ENCODE measurements at places on chromosomes 1 and 21.

GRCh38 chr1:200178340-200178739, 150.8 kb downstream of the NR5A2 start:
- no peak for DNase-seq

- DNase-seq: no peak
Observed at GRCh38 chr1:233107130-233107660, 156.8 kb downstream of the NTPCR start.

DNA sequence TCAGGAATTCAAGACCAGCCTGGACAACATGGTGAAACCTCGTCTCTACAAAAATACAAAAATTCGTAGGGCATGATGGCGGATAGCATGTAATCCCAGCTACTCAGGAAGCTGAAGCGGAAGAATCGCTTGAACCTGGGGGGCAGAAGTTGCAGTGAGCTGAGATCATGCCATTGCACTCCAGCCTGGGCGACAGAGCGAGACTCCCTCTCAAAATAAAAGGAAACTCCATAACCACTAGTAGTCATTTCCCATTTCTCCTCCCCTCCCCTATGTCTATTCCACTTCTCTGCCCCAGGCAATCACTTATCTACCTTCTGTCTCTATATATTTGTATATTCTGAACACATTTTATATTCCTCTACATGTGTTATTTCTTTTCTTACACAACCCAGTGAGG, 4.0 kb upstream of the CEP350 start:
- no peak for DNase-seq

DNA sequence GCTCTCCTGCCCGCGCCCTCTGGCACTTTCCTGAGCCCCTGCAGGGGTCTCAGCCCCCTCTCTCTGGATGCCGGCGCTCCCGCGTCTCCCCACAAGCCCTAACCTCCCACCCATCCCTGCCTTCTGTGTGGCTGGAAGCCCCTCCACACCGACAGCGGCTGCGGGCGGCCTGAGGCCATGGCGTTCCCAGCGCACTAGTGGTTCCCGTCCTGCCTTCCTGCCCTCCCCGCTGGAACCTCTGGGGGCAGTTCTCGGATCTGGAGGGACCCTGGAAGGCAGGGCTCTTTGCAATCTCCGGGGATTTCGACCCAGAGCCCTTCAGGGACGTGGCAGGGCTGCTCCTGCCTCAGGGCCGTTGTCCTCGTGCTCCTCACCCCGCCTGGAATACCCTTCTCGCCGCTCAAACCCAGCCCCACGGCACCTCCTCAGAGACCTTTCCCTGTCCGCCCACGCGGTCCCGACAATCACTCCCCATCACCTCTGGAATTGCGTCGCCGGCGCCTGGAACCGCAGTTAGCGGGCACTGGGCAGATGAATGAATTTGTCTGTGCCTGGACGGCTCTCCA, 493 bp upstream of the ESPN start:
- DNase-seq: no peak

DNA sequence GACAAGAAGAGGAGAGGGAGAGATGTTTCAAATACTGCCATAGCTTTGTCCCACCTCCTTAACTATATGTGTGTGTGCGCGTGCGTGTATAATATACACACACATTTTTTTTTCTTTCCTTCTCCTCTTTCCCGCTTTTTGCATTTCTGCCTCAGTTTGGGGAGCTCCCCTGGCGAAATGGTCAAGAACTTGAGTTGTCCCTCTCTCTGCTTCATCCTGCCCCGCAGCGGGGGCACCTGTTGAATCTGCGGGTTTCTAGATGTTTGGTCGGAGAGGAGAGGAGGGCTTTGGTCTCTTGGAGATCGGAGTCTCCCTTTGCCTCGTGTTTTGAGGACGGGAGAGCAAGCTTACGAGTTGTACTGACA, 504 bp downstream of the SCCPDH start:
- no peak for DNase-seq

DNA sequence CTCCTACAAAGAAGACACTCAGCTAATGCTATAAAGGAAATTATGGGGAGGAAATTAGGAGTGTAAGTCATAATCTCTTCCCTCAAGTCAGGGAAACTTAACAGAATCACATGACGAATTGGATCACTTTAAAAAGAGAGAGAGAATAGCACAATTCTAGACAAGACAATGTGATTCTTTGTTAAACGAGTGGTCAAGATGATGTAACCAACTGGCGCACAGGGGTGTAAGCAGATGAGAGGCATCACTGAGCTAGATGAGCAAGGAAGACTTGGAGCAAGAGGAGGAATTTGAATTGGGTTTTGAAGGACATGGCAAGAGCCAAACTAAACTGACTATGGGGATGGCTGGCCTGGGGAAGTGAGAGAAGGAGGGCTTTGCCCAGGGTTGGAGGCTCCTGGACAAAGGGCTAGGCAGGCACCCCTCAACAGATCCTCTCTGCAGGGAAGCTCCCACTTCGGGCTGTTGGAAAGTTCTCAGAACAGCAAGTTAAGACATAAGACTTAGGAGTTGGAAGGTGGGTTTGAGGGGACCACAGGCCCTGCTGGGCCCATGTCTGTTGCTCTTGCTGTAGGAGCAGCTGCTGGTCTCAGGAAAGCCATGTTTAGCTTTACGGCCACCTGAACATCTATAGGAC, 123.9 kb upstream of the GRIK3 start:
- DNase-seq: no peak

GRCh38 chr1:202967684-202968281, 726 bp upstream of the CYB5R1 start:
- no peak for DNase-seq

DNA sequence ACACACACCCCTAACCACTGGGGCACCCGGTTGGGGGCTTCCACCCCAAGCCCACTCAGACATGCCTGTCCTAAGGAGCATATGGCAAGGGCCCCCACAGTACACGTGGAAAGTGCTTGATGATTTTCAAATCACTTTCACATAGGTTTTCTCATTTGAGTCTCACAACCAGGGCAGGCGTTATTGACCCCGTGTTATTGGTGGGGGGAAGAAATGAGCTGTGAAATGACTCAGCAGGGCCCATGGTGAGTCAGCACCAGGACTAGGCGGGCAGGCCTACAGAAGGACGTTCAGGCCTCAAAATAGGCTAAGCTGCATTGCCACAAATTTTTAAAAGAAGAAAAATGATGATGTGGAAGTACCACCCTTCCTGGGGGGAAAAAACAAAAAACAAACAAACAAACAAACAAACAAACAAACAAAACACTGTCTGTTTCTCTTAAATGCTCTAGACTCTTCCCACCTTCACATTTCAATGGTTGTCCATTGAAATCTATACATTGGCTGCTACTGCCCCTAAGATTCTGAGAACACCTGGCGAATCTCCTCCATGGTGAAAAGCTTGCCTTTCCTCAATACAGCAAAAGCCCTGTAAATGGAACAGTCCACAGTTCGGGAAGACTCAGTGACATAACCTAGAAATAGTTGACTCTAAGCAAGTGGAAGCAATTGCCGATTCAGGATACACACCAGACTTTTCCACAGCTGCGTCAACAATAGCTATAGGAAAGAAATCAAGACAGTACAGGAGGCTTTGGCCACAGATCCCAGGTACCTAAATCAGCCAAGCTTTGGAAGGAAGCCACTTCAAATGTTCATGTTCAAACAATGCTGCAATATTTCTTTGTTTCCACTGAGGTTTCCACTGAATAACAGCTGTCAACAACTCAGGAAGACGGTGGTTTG, 234.7 kb downstream of the TOMM20 start:
- no peak for DNase-seq

DNA sequence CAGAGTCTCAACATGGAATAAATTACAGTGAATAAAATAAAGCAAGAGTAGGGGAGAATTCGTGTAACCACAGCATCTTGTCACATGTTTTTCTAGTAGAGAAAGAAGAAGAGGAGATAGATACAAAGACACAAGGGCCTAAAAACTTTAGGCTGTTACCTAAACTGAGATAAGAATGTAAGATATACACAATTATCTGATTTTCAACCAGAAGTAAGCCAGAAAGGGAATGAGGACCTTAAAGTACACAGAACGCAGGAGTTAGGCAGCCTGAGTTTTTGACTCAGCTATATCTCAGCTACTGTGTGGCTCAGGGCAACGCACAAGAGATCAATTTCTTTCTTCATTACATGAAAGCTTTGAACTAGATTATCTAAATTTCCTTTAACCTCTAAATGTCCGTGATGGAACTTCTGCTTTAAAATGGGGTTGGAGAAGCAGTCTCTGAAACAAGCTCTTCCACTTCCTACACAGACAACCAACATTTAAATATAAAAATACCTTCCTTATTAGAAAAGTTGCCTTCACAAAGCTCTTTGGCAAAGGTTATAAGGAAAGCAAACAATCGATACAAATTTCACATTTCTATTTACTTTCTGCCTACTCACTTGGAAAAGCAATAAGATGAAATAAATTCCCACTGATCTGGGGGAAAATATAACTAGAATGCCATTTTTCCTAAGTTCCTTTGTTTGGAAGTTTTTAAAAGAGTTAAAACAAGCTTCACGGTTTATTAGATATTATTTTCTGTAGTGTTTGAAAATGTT, 5.2 kb upstream of the RGS13 start:
- DNase-seq: no peak

DNA sequence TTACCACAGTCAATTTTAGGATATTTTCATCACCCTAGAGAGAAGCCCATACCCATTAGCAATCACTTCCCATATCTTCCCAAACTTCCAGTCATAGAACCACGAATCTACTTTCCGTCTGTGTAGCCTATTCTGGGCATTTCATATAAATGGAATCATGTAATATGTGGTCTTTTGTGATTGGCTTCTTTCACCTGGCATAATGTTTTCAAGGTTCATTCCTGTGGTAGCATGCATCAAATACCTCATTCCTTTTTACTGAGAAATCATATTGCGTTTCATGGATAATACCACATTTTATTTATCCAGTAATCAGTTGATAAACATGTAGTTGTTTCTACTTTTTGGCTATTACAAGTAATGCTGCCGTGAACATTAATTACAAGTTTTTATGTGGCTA, 21.5 kb downstream of the DESI2 start:
- DNase-seq: no peak

GRCh38 chr1:65792669-65793358, at the start of gene PDE4B:
PDE4B (plus strand) TSS chr1:65792895.
- DNase-seq: no peak

DNA sequence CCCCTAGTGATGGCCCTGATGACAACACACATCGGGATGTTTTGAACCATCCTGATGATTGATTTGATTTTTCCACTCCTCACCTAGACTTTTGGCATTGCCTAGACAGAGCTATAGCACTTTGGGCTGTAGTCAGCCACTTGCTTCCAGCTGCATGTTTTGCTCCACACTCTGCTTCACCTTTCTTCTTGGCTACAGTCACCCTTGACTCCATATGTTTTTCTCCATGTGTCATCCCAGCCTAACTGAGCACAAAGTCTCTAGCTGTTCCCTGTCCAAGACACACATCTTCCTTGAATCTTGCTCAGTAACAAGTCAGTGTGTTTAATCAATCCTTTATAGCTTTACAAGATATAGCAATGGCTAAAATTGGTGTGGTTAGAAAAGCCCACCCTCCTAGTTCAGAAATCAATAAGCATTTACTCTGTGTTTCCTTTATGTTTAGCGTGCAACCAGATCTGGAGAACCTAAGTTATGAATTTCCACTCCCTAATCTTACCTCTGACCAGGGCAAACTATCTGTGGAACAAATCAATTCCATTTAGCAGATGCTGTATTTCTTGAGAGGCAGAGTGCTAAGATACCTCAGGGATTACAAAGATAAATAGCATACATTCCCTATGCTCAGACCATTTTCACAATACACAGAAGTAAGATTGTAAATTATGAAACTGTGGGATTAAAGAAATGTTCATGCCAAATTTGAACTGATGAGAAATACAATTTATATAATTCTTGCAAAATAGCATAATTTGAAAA, 98.4 kb upstream of the LYPLAL1 start:
- no peak for DNase-seq

DNA sequence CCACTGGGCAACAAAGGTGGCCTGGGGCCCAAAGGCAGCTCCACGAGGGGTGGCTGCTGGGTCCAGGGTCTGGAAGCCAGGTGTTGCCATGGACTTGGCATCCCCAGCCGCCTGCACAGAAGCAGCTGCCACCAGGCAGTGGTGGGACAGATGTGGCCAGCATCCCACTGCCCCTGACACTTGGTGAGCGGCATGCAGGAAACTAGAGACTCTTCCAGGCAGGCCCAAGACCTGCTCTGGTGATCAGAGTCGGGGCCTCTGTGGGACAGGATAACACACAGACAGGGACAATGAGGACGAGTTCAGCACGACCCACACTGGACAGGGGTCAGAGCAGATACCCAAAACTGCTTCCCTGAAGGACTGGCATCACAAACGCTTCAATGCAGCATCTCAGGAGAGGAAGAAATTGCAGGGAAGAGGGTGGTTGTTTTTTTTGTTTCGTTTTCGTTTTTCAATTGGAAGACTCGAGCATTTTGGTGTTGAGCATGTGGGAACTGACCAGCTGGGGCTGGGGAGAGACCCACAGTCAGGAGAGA, 34.1 kb upstream of the RNF187 start:
- DNase-seq: no peak

GRCh38 chr1:188669728-188670382, 1807.8 kb downstream of the BRINP3 start:
- DNase-seq: no peak

GRCh38 chr21:34679051-34679450, 10.3 kb downstream of the CLIC6 start:
- no peak for DNase-seq

- DNase-seq: no peak
Observed at GRCh38 chr1:46341222-46342083, 846 bp downstream of the NSUN4 start.

DNA sequence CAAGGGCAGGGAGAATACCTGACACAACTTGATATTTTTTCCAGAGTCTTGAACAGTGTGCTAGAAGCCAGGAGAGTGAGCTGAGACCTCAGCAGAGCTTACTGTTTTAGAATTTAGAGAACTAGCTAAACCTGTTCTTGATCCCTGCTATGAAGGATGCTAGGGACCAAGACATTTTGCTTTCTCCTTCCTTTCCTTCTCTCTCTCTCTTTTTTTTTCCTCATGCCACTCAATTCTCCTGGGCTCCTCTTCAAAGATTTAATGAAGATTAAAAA, 99.0 kb downstream of the NGF start:
- no peak for DNase-seq

DNA sequence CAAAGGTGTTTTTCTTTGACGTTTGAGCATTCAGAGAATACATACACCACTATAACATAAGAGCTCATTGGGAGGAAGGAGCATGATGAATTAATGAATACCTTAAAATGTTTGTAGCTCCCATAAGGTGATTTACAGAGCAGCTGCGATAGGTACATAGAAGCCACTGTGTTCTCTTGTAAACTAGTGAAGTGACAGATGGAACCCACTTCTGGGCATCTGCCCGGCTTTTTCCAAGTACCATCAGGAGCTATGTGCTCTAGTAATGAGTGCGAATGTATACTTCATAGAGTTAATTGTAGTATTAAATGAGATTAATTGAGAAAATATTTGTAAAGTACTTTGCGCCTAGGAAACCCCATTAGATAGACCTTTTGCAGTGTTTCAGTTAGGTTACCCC, 48.4 kb downstream of the HENMT1 start:
- no peak for DNase-seq

Data from thoracic aorta (tissue), 2 donors.